Endodermal cell (in vitro differentiated cells): ENCODE measurements at places on chromosomes 7 and 10. TPM values are rescaled to one million over a fixed set of nuclear protein-coding genes. Genes with fewer than 3 reads are reported as not detected.

Gene RBP3
- total RNA-seq: not detected in 3 replicates

Gene CDH23
- total RNA-seq: 2.1 and 2.2 TPM in 2 replicates

DNA sequence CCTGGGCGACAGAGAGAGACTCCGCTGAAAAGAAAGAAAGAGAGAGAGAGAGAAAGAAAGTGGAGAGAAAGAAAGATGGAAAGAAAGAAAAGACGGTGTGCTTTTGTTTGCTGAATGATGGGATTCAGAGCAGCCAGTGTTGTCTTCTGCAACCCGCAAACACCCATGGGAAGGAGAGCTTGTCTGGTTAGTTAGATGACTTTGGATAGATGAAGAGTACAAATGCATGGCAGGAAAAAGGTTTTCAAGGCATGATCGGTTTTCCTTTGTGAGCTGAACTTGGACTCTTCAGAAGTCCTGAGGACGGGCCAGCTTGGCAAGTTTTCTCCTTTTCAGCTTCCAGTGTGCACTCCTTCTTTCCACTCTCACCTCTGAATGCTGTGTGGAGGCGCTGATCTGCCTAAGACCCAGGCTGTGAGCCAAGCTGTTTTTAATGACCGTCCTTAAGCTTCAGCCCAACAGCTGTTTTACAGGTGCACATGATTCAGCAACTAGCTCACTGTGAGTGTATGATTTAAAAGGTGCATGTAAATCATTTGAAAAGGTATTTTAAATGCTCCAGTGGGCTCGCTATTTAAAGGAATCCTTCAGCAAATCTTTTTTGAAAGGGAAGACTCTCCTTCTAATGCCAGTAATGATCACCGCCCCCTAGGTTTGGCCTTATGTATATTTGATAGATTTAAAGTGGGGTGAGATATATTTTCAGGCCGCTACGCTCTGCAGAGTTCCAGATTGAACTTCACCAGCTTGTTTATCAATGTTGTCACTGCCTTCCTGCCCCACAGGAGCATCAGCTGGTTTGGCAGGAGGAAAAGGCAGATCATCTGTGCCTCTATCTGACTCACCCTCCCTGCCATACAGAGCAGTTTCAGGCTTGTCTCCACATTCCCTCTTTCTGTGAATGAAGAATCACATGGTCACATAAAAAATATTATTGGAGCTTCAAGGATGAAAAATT lies 115.0 kb downstream of the PLXDC2 start:
- H3K4me3 ChIP-seq: no peak overlapping the region
- H3K27ac ChIP-seq: no peak overlapping the region
- no peaks in the 10 kb centered on the region for H3K4me1 ChIP-seq
- H3K36me3 ChIP-seq: no peaks in the 10 kb centered on the region
- DNase-seq: no peak

DNA sequence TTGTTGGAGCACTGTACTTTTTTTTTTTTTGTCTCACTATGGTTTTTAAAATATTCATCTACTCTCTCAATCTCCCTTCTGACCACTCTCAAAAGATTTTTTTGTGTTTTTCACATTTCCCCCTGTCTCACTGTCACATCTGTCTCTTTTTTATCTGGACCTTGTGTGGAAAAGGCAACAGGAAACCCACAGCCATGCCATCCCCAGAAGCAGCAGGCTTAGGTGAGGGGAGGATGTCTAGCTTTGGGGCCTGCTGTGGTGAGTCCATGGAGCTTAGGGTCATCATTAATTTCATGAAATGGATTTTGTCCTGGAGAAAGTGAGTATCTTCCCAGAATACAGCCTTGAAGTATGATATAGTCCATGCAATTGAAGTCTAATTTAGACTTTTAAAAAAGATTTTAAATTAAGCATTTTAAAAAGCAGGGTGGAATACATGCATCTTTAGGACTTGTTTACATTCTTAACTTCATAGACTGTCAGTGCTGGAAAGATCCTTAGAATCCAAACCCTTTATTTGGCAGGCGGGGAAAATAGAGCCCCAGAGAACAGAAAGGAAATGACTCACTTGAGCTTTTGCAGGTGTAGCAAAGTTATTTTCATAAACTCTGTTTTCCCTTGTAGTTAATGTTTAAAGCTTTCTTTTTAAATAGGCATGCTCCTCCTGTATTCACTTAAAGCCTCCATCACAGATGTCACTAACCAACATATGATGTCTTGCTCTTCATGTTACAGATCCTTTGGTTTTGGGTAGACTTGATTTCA lies 25.1 kb downstream of the MINDY4 start:
- no peak overlapping the region for H3K4me3 ChIP-seq
- H3K4me1 ChIP-seq: no peaks in the 10 kb centered on the region
- no peaks in the 10 kb centered on the region for H3K27me3 ChIP-seq
- no peak for DNase-seq
- H3K36me3 ChIP-seq: peaks cover 3% of the 10 kb centered on the region
- H3K27ac ChIP-seq: no peak overlapping the region

Gene MSMB
- total RNA-seq: 1.7 to 2.4 TPM (median 2.0 TPM) in 3 replicates

- DNase-seq: no peak
- H3K36me3 ChIP-seq: no peaks in the 10 kb centered on the region
- no peak overlapping the region for H3K27ac ChIP-seq
- H3K4me3 ChIP-seq: no peak overlapping the region
- peaks cover 6% of the 10 kb centered on the region for H3K4me1 ChIP-seq
Measured at GRCh38 chr7:51279391-51280023, 37.1 kb downstream of the COBL start.

DNA sequence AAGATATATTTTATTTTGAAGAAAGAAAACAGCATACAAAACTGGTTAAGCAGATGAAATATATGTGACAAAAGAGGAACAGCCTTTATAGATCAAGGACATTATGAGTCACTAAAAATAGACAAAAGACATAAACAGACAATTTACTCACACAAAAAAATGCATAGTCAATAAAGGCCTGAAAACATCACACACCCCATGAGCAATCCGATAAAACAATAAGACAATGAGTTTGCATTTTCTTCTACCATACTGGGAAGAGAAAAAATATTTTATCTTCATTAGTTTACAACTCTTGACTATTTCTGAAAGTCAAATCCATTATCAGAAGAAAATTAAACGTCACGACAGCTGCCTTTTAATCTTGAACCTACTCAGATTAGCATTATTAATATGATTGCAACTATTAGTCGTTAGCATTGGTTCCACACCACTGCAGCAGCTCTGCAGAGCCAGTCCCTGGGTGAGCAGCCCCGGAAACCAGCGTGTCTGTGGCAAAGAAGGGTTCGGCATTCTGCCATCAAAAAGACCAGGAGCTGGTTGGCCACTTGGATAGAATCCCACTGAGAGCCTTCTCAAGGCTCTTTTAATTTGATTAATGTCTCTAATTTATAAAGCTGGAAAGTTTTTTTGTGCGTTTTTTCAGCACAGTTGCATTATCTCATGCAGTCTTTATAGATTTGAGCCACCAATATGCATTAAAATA lies 305.4 kb upstream of the SHH start:
- H3K4me1 ChIP-seq: no peaks in the 10 kb centered on the region
- no peaks in the 10 kb centered on the region for H3K27me3 ChIP-seq
